Activated CD8-positive, alpha-beta T cell treated with anti-CD3 and anti-CD28 coated beads, Interleukin-2, amount 10 ng/mL, durations not matched to agents 7 days and 5 days (primary cell): ENCODE measurements at places on chromosomes 12 and 14. TPM values are rescaled to one million over a fixed set of nuclear protein-coding genes. Genes with fewer than 3 reads are reported as not detected.

DNA sequence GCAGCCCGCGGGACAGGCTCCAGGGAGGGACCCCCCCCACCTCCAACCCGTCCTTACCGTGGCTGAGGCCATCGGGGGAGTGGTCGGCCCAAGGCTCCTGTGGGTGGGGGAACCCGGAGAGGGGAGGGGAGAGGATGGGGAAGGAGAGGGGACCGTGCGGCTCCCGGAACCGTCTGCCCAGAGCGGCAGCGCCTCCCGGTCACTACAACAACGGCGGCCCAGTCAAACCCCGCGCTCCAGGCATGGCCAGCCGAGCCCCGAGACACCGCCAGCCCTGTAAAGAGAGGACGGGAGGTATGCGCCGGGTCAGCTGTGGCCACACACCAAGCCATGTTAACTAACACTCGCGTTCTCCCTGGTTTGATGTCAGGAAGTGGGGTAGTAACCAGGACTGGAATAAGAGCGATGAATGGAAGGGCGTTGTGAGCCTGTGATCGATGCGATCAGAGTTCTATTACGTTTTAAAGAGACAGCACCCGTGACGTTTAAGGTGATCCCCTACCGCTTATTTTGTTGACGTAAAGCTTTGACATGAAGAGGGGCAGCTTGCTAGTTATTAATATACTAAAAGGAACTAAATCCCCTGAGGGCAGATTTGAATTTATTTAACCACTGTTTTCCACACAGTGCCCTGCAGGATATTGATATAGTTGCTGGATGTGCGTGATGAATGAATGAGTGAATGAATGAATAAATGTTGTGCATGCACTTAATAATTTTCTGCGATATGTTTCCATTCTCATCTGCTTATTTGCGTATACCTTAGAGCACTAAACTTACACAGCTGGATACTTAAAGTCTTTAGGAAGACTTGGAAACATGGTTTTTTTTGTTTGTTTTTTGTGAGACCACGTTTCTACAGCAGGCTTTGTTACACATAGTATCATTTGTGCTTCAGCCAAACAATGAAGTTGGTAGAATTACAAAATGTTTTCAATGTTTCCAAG lies at the start of gene POC1B:
Gene POC1B (minus strand): TSS at position 224 of the 947 bp plus-strand sequence. CDS start 152 bp downstream, at position 72.
- no peaks in the 10 kb centered on the region for H3K27me3 ChIP-seq
- peak within 1 kb of the TSS; percentile 98 for H3K27ac ChIP-seq
- H3K4me3 ChIP-seq = peak within 1 kb of the TSS; percentile 89
- H3K36me3 ChIP-seq = peaks cover 49% of the 10 kb centered on the region
- H3K4me1 ChIP-seq = peaks cover 67% of the 10 kb centered on the region

DNA sequence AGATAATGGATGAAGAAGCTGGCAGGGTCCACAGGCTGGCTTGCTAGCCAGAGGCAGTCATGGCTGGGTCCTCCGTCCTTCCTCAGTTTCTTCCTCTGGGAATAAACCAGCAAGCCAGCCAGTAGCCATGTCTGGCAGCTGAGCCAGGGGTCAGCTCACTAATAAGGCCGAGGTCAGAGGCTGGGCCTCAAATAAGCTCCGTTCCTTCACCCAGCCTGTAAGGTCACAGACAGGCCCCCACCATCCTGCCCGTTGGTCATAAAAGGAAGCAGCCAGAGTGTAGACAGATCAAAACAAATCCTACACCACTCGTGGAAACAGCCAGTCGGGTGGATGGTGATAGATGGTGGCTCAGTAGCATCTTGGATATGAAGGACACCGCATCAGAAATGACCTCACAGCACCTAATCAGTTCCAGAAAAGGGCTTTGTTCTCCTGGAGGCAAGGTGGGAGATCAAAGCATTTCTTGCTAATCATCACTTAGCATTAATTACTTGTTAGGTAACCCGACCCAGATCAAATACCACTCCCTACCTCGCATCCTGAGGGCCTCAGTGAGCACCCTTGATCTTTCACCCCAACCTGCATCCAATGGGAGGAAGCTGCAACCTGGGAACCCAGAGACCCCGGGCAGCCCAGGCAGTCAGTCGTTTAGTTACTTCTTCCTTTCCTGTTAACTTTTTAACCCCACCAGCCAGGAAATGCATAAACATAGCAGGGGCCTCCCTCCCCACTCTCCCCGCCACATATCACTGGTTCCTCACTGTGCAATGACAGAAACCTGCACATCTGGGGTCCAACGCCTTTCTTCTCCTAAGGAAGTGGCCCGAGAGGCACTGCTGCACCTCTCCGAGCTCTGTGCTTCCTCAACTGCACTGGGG lies 90.2 kb downstream of the KDM2B start:
- peaks cover 30% of the 10 kb centered on the region for H3K4me1 ChIP-seq
- H3K4me3 ChIP-seq = peak overlapping the region; percentile 55
- H3K27me3 ChIP-seq = no peaks in the 10 kb centered on the region
- H3K36me3 ChIP-seq = peaks cover 26% of the 10 kb centered on the region
- H3K27ac ChIP-seq = peak overlapping the region; percentile 86

DNA sequence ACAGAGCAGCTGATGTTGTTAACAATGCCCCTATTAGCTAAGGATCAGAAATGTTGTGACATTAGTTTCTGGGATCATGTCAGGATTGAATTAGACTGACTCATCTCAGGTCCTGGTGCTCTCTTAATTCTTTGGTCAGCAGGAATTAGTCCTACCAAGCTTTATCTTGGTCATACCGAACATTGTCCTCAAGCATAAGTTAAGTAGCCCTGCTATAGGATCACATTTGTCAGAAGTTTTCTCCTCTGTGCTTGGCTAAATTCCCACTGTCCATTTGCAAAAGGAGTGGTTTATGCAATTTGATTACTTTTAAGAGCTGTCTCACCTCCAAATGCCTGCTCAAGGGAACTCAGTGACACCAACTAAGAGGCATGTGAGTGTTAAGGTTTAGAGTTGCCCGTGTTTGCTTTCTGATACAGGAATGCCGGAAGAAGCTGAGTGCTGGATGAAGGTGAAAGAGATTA lies 48.4 kb upstream of the IFNG-AS1 start:
- H3K36me3 ChIP-seq = no peaks in the 10 kb centered on the region
- no peak overlapping the region for H3K4me3 ChIP-seq
- H3K4me1 ChIP-seq = no peaks in the 10 kb centered on the region

GRCh38 chr12:89225808-89226411 lies 126.4 kb downstream of the DUSP6 start:
- peak overlapping the region; percentile 45 for H3K4me3 ChIP-seq
- no peak for DNase-seq
- H3K27ac ChIP-seq = peak overlapping the region; percentile 89
- H3K4me1 ChIP-seq = peaks cover 79% of the 10 kb centered on the region
- no peaks in the 10 kb centered on the region for H3K27me3 ChIP-seq

GRCh38 chr12:31751085-31751484 lies 22.3 kb upstream of the AMN1 start:
- DNase-seq = no peak
- H3K27ac ChIP-seq = no peak overlapping the region
- peaks cover 45% of the 10 kb centered on the region for H3K4me1 ChIP-seq
- H3K36me3 ChIP-seq = peaks cover 19% of the 10 kb centered on the region
- H3K4me3 ChIP-seq = no peak overlapping the region

DNA sequence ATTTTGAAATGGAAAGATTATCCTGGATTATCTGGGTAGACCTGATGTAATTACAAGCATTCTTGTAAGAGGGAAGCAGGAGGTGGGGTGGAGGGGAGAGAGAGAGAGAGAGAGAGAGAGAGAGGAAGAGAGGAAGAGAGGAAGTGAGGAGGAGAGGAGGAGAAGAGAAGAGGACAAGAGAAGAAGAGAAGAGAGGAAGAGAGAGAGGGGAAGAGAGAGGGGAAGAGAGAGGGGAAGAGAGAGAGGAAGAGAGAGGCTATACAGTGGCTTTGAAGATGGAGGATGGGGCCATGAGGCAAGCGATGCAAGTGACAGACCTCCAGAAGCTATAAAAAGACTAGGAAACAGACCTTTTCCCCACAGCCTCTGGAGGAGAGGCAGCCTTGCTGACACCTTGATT lies 13.7 kb upstream of the CHST11 start:
- H3K4me1 ChIP-seq = peaks cover 9% of the 10 kb centered on the region
- no peaks in the 10 kb centered on the region for H3K36me3 ChIP-seq
- H3K27ac ChIP-seq = no peak overlapping the region
- DNase-seq = no peak
- no peak overlapping the region for H3K4me3 ChIP-seq

- H3K36me3 ChIP-seq = peaks cover 7% of the 10 kb centered on the region
- H3K27ac ChIP-seq = no peak overlapping the region
- H3K4me1 ChIP-seq = peaks cover 18% of the 10 kb centered on the region
- no peak for DNase-seq
Measured at GRCh38 chr12:54229624-54230212, 40.9 kb upstream of the SMUG1 start.

DNA sequence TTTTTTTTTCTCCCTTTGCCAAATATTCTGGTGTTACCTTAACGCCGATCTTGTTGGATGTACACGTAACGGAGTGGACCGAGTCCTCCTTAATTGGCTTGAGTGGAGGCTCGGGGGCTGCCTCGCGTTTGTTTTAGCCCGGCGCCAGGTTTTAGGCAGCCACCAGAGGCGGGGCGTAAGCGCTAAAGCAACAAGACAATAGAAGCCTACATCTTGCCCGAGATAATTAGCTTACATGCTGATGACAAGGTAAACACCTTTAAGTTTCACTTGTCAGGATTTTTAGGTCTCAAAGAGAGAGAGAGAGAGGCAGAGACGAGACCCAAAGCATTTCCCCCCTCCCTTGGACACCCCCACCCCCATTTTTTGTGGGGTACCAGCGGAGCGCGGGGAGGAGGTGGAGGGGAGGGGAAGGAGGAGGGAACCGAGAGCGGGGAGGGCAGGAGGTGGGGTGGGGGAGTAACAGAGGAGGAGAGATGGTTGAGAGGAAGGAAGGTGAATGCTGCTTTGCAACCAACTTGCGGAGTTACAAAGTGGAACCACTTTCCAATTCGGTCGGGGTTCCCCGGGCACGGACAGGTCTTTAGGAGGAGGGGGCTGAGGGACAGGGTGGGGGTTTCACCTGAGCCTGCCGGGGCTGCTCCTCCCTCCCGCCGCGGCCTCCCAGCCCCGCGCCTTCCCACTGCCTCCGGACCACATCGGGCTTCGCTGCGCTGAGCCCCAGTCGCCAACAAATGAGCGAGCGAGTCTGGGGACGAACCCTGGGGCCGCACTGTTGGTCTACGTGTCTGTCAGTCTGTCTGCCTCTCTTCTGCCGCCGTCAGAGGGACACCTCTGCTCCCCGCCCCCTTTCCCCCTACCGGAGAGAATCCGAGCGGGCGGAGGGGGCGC lies at the start of gene NKX2-1:
Gene NKX2-1 (minus strand): TSS at position 802 of the 891 bp plus-strand sequence. CDS start 103 bp downstream, at position 699.
- no peak for DNase-seq
- peak within 1 kb of the TSS; percentile 44 for H3K4me3 ChIP-seq
- peaks cover 4% of the 10 kb centered on the region for H3K36me3 ChIP-seq
- H3K27me3 ChIP-seq = peaks cover 73% of the 10 kb centered on the region
- H3K27ac ChIP-seq = peak within 1 kb of the TSS; percentile 49

Gene TAS2R8
- not detected for total RNA-seq

Gene ARHGEF25
- total RNA-seq = 0.37 TPM

Gene NPFF
- total RNA-seq = not detected

Gene KRT85
- not detected for total RNA-seq

Gene OR2AP1
- not detected for total RNA-seq

Gene TUBA1B
- total RNA-seq = 2,302 TPM

Gene BATF
- total RNA-seq = 41.3 TPM
